ENCODE measurements at places on chromosomes 11 and 22.
A peak's percentile ranks its signal among the peaks of the same experiment; 100 is the strongest.

- peak; percentile 62 for DNase-seq
These were observed 31.9 kb downstream of the ATG13 start for GRCh38 chr11:46649180-46649738.

DNA sequence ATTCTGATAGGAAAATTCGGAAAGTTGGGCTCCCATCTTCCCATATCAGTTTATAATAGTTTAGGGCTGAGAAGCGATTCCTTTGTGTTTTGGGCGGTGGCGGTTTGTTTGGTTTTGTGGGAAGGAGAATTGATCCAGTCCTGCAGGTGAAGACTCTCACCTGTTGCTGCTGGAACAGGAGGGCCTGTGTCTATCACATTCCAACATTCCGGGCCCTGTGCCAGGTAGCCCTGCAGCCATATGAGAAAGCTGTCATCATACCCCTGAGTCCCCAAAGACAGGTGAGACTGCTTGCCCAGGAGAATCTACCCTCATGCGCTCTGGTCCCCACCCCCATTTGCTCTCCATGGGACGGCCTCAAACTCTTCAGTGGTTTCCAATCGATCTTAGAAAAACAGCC, 62.1 kb downstream of the TRAF6 start:
- DNase-seq = no peak

- DNase-seq = no peak
These were observed 784 bp upstream of the SYNGR1 start for GRCh38 chr22:39348909-39349505.

- peak; percentile 6 for DNase-seq
These were observed 8.6 kb upstream of the MMP8 start for GRCh38 chr11:102733232-102733875.

DNA sequence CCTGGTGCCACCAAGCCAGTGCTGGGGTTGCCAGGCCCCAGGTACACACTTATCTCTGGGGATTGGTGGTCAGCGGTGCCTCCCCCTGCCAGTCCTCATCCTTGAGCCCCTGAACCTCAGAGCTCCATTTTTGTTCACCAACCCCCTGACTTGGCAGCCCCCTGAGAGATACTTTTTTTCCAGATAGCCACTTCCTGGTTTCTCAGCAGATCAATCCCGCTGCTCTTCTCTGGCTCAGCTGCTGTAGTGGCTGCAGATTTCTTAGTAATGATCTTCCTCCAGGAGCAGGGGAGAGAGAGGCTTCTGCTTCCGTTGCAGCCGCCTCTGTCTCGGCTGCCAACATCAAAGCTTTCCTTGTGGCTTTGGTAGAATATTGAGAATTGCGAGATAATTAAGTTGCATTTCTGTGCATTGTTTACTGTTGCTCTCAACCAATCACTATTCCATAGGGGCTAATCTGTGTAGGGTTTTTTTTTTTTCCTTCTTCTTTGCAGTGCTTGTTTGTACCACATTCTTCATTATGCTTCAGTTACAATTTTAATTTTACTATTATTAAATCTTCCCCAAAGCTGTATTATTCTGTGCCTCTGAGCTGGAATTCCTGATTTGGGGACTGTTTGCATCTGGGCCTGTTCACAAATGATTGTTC, 92.1 kb downstream of the PKNOX2 start:
- no peak for DNase-seq

DNA sequence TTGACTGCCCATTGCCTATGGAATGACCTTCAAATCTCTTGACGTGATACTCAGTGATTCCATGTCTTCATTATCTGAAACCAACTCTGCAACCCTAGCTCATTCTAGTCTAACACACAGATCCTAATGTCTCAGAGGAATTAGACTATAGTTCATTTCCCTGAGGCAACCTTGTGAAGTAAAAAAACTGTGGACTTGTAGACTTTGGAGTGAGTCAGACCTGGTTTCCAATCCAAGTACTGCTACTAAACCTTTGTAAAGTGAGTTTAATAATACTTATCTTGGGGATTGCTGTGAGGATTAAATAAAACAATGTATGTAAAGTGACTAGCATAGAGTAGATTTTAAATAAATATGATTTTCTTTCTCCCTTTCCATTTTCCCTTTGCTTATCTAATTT, 226.1 kb downstream of the BLID start:
- DNase-seq = no peak

DNA sequence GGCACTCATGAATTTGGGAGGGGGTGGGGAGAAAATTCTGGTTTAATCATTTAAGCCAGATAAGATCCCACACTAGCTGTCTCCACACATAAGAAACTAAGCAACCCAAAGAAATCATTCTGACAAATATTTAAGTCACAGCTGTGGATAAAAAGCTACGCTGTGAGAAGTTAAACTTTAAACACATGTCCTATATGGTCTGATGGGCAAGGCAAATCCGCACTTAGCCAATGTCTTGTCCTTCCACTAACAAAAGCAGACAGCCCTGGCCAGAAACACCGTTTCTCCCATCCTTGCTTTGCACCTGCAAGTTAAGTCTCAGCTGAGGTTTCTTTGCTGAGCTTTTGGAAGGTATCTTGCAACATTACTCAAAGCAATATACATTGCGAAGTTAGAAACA, 68.0 kb downstream of the ETS1 start:
- no peak for DNase-seq

GRCh38 chr11:9787260-9787659, 123.4 kb downstream of the SWAP70 start:
- no peak for DNase-seq

DNA sequence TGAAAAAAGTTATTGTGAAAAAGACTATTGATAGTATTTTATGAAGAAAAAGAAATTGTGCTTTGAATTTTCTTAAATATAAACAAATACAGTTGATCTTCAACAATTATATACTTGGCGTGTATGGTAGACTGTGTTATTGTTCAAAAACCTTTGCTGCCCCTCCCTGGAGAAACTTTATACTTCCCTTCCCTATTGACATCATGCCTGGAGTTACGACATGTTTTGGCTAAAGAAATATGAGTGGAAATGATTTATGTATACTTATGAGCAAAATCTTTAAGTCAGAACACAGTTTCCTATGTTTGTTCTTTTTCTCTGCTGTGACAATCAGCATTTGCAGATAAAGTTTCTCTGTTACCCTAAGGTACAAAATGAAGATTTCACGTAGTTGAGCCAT, 243.8 kb downstream of the TMEM135 start:
- DNase-seq = peak; percentile 73

DNA sequence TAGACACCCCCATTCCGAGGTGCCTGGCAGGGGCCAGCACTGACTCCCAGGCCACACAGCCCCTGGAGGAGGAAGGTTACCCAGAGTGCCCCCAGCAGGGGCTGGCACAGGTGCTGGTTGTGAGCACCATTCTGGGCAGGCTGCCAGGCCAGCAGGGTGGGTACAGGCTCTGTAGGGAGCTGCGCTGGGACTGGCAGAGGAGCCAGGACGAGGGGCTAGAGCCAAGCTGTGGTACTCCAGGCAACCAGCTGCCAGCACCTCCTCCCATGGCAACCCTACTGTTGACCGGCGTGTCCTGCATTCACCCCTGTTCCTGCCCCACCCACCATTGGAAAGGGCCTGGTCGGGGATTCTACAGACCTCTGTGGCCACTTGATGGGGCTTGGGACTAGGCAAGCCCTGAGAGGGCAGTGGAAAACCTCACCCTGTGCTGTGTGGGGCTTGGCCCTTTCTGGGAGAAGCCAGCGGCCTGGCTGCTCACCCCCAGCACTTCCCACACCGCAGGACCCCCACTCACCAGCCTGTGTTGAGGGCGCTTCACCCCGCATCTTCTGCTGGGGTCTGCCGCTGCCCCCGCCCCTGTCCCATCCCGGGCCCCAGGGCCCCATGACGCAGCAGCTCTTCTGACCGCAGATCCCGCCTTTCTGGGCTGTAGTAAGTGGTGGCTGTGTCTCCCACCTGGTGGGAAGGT, 1.9 kb downstream of the CLDN5 start:
- DNase-seq = no peak

- DNase-seq = no peak
These were observed 110.3 kb downstream of the BRD1 start for GRCh38 chr22:49717322-49717919.

GRCh38 chr22:45450921-45451651, 37.6 kb downstream of the RIBC2 start:
- peak; percentile 75 for DNase-seq

- no peak for DNase-seq
These were observed 171.7 kb downstream of the DBX1 start for GRCh38 chr11:19988598-19988997.

GRCh38 chr22:26589845-26590736, at the start of gene TPST2:
Gene TPST2, minus strand, starts transcription at chr22:26590132. Its CDS starts 48,502 bp downstream, at chr22:26541630.
- peak; percentile 91 for DNase-seq

DNA sequence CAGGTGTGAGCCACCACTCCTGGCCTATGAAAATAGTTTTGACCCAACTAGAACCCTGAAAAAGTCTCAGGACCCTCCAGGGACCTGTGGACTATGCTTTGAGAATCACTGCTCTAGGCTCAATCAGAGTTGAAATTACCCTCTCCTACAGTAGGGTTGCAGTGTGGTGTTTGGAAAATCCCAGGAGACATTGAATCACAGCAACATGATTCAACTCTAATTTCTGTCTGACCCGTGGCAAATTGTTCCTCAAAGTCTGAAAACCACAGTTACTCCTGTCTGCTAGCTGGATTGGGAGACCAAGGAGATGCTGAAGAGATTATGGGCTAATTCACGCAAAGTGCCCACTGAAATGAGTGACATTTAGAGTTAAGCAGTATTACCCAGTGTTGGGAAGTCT, 5.4 kb upstream of the MTMR3 start:
- DNase-seq = no peak

DNA sequence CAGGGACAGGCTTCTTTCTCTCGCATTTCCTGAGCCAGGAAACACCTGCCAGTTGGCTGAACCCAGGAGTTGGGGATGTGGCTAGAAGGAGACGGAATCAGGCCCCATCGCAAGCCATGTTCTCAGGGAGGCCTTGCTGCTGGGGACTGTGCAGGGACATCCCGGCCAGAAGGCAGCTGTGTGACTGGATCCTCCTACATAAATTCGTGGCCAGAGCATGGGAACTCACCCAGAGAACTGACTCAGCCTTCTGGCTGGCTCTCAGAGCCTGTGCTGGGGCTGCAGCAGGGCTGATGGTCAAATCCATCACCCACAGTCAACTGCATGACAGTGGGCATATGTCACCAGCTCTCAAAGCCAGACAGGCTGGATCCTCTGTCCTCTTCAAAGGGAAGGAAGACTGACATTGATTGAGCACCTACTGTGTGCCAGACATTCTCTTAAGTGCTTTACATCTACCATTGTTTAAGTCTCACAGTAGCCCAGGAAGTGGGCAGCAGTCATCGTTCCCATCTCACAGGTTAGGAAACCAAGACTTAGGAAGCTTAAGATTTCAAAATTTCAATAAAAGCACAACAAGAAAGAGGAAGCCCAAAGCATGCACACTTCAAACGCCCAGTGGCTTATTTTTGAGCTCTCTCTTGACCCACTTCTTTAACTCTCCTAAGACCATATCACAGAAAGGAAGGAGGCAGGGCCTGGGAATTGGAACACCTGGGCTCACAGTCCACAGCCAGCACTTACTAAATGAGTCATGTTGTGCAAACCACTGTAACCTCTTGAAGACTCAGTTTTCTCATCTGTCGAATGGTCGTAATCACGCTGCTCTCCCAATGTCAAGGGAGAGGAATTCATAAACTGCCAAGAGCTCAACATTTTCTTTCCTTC, 30.9 kb upstream of the CACNG2 start:
- DNase-seq = no peak

- no peak for DNase-seq
These were observed 2.1 kb upstream of the HSPA8 start for GRCh38 chr11:123063826-123064657.

GRCh38 chr11:81888391-81888790, 845.3 kb downstream of the FAM181B start:
- no peak for DNase-seq

DNA sequence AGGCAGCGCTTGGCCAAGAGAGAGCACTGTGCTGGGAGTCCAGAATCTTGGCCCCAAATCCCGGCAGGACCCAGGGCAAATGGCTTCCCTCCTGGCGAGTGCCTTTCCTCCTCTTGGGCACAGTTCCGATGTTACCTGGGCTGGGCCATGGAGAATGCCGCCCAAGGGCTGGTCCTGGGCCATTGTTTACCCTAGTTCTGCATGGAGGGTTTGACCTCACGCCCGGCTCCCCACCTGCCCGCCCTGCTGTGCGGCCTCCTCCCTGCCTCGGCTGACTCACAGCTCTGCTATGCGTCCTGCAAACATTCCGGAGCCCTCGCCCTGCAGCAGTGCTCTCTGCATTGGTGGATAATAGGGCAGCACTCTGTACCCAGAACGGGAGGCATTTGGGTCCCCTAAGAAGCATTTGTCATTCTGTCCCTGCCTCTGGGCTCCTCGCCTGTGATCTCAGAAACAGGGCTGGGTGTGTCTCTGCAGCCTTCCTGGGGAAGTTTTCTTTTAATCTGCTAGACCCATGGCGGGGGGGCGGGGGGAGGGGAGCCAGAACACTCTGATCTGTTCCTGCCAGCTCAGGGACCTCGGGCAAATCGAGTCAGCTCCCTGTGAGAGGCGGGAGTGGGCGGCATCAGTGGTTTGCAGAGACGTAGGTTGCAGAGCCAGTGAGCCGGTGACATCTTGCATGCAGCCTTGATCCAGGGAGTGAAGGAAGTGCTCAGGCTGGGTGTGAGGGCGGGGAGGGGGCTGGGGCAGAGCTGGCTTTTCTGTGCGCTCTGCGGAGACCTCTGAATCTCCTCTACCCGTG, 32.9 kb upstream of the SMIM38 start:
- peak; percentile 75 for DNase-seq

DNA sequence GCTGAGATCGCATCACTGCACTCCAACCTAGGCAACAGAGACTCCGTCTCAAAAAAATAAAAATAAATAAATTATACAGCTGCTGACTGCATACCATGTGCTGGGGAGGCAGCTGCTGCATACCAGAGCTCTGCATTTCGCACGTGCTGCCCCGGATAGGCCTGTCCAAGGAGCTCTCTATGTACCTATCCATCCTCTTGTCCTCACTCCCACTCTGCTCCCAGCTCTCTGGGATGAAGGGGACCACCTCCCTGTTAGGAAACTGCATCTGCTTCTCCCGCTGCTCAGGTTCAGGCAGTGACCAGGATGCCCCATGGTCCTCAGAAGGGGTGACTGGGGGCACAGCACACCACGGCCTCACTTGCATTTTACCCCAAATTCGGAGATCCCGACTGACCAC, 302.3 kb downstream of the BRD1 start:
- DNase-seq = no peak

- no peak for DNase-seq
These were observed 8.3 kb downstream of the MUC2 start for GRCh38 chr11:1082728-1083620.

DNA sequence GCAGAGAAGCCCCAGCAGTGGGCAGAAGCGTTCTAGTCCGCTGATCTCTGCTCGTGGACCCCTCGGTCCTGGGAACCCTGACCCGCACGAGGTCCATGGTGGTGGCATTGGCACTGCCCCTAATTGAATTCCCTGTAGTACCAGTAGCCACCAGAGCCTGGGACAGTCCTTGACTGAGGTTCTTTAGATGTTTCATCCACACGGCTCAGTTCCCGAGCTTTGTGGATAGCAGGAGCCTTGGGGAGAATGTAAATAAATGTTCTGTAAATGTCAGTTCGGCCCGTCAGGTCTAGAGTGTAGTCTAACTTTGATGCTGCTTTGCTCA, 39.4 kb upstream of the SEPTIN5 start:
- DNase-seq = no peak

GRCh38 chr11:128021349-128022006, 565.9 kb downstream of the ETS1 start:
- peak; percentile 75 for DNase-seq

- DNase-seq = no peak
These were observed 140.2 kb upstream of the TIMP3 start for GRCh38 chr22:32661296-32661695.
